ENCODE measurements at places on chromosomes 7 and 10. TPM values are rescaled to one million over a fixed set of nuclear protein-coding genes. Genes with fewer than 3 reads are reported as not detected.

The FAM237B gene
- not detected for total RNA-seq

The MUC3A gene
- total RNA-seq = not detected

The CYP3A7 gene
- not detected for total RNA-seq

The LRGUK gene
- total RNA-seq = 0.10 TPM

The WDFY4 gene
- total RNA-seq = not detected
